Osteoblast (primary cell): ENCODE measurements at places on chromosomes 16 and 17.

GRCh38 chr17:42179911-42180410 is 981 bp downstream of the KCNH4 start:
- DNase-seq = peak; percentile 95

DNA sequence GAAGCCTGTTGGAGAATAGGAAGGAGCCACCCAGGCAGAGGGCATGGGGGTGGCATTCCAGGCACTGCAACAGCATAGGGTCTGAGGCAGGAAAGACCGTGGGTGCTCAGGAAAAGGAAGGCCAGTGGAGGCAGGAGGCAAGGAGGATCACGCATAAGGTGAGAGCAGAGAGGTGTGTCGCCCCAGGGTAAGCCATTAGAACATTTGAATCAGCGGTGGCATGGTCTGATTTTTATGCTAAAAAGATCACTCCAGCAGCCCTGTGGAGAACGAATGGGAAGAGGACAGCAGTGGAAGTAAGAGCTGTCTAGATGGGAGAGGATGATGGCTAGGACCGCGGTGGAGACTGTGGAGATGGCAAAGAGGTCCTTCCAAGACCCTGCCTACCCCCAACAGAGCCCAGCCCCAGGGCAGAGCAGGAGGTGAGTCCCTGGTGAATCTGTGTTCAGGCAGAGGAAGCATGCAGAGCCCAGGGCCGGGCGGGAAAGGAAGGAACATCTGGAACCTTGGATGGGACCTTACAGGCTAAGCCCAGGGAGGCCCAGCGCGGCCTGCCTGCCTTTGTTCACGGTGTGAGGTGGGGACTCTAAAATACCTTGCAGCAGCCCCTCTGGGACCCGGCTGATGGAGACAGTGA is 7.8 kb downstream of the LPO start:
- DNase-seq = no peak

DNA sequence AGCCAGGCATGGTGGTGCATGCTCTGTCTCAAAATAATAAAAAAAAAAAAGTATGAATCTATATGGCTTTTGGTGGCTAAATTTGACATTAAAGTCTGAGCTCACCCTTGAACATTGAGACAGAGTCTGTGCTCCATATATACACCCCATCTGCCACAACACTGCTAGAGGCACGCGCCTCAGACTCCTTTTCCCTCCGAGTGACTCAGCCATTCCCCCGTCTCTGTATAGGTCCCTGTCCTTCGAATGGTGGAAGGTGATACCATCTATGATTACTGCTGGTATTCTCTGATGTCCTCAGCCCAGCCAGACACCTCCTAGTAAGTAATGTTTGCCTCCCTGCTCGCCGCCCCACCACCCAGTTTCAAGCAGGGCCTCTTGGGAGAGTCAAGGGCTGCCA is 4.5 kb upstream of the EFNB3 start:
- DNase-seq = no peak

- no peak for DNase-seq
These were observed 240.3 kb downstream of the ZNF423 start for GRCh38 chr16:49615576-49615975.

DNA sequence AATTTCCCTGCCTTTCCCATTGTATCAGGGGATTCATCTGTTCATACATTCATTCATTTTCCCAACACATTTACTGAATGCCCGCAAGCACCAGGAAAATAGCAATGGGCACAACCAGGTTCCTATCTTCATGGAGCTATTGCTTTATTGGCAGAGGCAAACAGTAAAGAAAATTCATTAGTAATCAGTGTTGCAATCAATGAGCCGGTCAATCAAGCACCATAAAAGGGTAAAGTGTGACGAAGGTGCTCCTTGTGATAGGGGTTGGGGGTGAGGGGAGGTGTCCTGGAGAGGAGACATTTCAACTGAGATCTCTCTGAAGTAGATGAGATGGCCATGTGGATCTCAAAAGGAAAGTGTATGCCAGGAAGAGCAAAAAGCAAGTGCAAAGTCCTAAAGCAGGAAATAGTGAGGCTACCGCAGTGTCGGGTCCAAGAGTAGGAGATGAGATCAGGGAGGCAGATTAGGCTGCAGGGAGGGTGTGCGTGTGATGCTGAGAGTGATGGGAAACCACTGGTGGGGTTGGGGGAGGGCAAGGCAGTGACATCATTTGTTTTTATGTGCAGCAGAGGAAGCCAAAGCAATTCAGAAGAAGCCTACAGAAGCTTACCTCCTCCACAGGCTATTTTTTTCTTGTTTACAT is 28.4 kb downstream of the CDH13 start:
- peak; percentile 84 for DNase-seq

DNA sequence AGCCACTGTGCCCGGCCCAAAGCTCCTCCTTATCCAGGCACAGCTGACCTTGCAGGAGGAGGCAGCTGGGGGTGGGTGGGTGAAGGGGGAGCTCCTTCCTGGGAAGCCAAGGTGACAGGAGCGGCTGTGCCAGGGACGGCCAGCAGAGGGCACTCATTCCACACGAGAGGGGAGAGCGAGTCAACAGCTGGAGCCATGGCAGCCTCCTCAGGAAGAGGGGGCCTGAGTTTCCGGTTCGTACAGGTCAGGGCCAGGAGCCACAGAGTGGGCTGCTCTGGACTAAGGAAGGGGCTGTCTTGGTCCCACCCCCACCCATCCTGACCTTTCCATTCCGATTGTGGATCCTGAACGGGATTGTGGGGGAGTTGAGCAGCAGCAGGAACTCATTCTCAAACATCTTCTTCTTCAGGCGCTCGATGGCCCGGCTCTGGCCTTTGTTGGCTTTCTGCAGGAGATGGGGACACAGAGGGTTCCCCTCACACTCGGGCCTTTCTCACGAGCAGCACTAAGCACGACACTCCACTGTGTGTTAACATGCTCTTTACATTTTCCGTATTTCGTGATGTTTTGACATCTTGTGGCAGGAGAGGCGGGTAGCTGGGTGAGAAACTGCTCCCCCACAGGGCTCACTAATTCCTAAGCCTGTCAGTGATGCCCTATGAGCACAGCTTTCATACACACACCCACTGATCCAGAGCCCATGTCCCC is 61.6 kb downstream of the TIMM22 start:
- DNase-seq = peak; percentile 94

- peak; percentile 25 for DNase-seq
These were observed 795 bp downstream of the KCTD13 start for GRCh38 chr16:29925105-29925756.

- no peak for DNase-seq
These were observed 22.2 kb downstream of the RNF112 start for GRCh38 chr17:19433255-19433654.

DNA sequence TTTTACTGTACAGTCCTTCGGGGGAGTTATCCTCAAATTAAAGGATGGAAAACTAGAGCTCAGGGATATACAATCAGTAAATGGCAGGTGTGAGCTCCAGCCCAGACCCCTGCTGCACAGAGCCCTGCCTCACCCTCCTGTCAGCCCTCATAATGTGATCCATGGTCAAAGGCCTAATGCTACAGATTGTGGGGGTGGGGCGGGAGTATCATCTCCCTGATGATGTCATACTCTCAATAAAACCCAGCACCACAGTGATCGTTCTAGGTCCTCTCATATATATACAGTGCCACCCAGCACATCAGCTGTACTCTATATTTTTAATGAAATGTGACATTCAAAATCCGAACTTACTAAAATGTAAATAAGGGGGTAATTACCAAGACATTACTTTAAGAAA is 61.5 kb downstream of the SLC39A11 start:
- DNase-seq = no peak

DNA sequence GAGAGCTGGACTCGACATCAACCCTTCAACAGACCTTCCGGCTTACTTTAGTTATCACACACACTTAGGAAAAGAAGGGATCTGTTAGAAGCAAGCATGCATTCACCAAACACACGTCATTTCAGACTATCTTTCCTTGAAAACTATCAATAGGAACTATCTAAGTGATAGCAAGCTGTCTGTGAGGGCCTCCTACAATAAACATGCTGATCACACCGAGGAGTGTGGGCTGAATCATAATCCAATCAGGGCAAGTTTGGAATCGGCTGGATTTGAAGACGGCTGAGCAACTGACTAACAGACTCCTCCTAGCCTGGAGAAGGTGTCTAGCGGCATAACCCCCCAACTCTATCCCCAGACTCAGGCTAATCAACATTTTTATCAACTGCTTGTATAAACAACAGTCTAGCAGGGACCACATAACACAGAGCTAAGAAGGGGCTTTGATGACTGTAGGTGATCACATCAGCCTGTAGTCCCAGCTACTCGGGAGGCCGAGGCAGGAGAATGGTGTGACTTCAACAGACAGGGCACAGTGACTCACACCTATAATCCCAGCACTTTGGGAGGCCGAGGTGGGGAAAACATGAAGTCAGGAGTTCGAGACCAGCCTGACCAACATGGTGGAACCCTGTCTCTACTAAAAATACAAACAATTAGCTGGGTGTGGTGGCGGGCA is 14.1 kb downstream of the NXN start:
- no peak for DNase-seq

DNA sequence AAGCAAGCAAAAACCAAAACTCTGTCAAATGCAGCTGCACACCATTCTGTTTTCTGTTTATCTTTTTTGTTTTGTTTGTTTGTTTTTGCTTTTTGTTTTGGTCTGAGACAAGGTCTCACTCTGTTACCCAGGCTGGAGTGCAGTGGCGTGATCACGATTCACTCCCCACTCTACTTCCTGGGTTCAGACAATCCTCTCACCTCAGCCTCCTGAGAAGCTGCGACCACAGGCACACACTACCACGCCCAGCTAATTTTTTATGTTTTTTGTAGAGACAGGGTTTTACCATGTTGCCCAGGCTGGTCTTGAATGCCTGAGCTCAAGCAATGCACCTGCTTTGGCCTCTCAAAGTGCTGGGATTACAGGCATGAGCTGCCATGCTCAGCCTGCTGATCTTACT is 19.3 kb upstream of the SLFN13 start:
- DNase-seq = no peak
